ENCODE measurements at places on chromosomes 3 and 15.

DNA sequence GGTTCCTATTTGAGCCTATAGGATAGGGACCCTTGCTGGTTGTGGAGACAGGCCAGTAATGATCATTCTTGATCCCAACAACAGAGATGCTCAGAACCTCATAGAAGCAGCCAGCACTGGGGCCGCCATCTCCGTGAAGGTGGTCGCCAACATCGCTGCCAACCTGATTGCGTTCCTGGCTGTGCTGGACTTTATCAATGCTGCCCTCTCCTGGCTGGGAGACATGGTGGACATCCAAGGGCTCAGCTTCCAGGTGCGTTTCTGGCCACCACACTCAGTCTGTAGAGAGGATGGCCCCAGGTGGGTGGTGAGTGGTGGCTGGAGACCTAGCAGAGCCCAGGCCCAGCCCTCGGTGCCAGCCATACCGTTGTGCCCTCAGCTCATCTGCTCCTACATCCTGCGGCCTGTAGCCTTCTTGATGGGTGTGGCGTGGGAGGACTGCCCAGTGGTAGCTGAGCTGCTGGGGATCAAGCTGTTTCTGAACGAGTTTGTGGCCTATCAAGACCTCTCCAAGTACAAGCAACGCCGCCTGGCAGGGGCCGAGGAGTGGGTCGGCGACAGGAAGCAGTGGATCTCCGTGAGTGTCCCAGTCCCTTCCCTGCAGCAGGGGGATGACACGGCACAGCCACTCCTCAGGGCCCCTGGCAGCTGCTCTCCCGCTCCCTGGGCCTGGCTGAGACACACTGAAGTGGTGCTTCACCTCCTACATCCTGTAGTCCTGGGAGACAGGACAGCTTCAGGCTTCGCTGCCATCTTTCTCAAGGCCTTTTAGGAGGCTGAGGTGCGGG is 46.5 kb upstream of the PDE8A start:
- DNase-seq: no peak

DNA sequence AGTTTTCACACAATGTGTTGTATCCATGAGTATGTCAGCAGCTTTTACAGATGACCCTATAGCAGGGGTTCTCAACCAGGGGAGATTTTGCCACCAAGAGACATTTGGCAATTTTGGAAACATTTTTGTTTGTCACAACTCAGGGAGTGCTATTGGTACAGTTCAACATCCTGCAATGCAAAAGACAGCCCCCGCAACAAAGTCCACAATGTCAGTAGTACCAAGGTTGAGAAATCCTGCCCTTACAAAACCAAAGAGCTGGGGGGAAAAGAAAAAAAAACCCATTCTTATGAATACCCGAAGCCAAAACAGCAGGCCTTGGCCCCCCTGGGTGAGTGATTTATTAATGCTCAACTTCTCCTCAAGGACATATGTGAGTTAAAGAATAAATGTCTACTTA is 99.1 kb downstream of the LARS2 start:
- no peak for DNase-seq

DNA sequence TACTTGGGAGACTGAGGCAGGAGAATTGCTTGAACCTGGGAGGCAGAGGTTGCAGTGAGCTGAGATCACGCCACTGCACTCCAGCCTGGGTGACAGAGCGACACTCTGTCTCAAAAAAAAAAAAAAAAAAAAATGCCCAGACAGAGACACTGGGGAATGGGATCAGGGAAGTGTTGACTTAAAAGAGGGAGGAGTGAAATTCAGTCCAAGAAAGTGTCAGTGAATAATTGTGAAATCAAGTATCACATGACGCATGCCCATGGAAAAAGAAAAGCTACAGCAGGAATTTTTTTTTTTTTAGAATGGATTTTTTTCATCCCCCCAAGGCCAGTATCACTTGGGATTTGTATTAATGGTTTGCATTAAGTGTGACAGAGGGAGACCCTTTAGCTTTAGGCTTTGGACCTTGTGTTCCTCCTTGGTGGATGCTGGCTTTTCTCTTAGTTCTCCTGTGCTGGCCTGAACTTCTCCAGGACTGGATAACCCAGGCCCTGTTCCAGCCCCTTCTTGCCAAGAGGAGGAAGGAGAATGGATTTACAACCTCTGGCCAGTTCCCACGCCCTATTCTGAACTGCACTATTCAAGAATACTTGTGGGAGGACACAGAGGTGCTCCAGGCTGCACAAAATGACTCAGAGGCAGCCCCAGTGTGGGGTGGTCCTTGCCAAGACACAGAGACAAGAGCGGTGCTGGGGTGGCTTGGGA is 36.7 kb upstream of the ZNF774 start:
- no peak for DNase-seq

GRCh38 chr3:137081711-137082110 is 123.9 kb downstream of the IL20RB start:
- no peak for DNase-seq

- DNase-seq: no peak
Observed at GRCh38 chr3:20023623-20024405, 11.8 kb upstream of the PP2D1 start.
